Effector memory CD8-positive, alpha-beta T cell (primary cell): ENCODE measurements at places on chromosomes 11 and 22.
A peak's percentile ranks its signal among the peaks of the same experiment; 100 is the strongest.

- no peak for DNase-seq
Observed at GRCh38 chr11:74507582-74507981, 14.1 kb upstream of the LIPT2 start.

DNA sequence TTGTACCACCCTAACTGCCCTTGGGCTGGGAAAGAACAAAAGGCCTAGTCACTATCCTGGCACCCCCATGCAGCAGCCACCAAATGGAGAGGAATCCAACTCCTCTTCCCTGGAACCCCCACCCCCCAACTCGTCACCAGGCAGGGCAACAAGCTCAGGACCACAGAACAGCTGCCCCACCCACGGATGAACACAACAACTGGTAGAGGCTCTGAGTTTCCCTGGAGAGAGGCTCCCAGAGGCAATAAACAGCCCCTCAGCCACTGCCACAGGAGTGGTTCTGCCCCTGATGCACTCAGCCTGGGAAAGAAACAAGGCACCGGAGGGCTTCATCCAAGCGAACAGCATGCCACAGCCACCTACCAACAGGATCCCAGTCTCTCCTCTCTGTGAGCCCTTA, 778.4 kb upstream of the FAT3 start:
- no peak for DNase-seq

GRCh38 chr22:50014053-50014501, 1.5 kb upstream of the IL17REL start:
- DNase-seq = no peak

GRCh38 chr11:2149864-2150847, 10.9 kb downstream of the INS start:
- DNase-seq = no peak

GRCh38 chr22:23267226-23268043, 87.1 kb downstream of the BCR start:
- no peak for DNase-seq

DNA sequence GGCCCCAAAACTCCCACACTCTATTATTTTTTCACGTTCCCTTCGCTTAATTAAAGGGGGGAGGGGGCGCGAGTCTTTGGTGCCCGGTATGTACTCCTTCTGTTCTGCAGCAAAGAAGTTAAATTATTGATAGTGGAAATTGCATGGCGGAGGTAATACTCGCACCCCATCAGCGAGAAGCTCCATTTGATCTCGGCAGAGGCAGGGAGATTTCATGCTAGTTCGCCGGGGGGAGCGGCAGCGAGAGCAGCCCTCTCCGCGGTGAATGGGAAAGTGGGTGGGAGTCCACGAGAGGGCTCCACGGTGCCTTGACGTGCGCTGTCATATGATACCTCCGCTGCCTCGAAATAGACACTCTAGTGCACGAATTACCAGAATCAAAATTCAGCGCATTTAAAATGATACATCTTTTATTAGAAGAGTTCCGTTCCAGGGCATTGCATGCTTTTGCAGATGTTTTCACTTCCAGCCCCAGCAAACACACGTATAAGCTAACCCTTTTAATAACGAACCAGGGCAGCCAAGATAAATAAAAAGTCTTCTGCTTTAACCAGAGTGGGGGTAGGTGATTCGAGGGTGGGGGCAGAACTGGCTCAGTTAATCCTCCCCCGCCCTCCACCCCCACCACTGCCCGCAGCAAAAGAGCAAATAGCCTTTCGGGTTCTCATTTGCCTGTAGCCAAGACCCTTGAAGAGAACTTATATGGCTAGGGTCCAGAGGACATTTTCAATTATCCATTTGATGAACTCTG, 1.3 kb upstream of the BDNF start:
- no peak for DNase-seq

GRCh38 chr11:128789497-128790150, 77.5 kb downstream of the KCNJ1 start:
- DNase-seq = no peak

DNA sequence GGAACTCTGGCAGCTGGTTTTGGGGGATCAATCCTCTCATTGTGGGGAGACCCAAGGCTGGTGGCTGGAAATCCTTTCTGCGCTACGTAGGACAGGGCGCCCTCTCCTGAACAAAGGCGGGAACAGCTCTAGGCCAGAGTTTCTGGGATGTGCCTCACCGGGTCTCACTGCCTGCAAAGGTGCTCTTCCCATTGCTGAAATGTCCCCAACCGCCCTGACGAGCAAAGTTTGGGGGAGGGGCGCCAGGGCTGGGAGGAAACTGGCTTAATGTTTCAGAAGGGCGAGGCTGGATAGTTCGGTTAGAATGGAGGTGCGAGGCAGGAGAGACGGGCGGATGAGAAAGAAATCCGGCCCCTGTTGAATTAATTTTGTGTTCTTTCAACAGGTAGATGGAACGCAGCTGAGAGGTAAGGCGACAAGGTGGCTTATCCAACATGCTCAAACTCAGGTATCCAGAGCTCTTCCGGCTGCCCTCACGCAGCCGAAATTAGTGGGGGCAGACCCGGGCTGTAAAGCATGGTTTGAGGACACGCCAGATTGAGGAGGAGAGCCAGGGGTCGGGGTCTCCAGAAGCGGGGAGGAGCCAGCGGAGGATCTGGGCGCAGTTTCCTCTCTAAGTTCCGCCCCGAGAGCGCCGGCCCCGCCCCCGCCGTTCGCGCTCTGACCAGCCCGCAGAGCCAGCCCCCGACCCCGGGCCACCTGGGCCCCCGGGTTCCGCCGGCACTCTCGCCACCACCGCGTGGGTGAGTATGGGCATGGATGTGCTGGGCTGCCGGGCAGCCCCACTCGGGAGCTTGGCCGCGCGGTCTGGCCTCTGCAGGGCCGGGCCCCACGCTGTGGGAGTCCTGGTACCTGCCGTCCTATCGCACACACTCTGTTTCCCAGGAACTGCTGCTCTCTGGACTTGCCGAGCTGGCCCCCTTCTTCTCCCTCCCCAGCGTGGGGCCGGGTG, at the start of gene PGAP2:
PGAP2 (plus strand) TSS at position 652 of the 952 bp plus-strand sequence. CDS start 2,700 bp downstream, outside the sequence.
- peak; percentile 35 for DNase-seq

GRCh38 chr11:65251476-65251875, 10.3 kb upstream of the POLA2 start:
- DNase-seq = no peak

DNA sequence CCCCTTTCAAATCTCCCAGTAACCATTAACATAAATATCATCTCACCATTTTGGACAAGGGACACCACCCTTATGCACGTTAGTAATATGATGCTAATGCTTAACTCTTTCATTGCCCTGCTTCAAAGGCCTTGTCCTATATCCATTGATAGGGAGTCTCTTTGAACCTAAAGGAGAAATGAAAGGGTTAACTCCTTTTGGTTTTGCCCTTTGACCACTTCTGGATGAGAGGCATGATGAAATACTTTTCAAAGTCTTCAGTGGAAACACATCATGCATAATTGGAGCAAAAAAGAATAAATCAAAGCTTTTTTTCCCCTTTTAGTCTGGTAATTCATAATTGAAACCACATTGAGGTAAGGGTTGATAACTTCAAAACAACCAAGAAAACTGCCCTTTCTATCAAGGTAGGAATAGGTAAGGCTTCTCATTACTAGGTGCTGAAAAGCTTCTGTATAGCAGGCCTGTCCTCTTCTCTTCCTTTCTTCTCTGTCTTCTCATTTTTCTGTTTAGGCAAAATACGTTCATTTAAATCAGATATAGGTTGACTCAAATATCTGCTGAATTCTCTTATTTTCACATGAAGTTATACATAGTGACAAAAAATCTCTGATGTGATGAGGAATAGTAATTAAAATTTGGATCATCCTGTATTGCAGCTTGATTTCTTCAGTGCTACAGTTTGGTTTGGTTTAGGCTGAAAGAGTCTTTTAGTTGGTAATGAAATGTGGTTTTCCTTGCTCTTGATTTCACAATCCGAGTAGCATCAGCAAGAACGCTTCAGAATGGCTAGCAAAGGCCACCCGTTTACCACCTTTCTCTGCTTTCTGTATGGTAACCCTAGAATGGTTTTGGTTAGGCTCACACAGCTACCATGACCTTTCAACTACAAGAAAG, 94.8 kb downstream of the EXT2 start:
- no peak for DNase-seq

- DNase-seq = no peak
Observed at GRCh38 chr11:33387996-33388395, 130.8 kb downstream of the HIPK3 start.

- DNase-seq = no peak
Observed at GRCh38 chr11:100752371-100753171, 65.5 kb downstream of the ARHGAP42 start.

DNA sequence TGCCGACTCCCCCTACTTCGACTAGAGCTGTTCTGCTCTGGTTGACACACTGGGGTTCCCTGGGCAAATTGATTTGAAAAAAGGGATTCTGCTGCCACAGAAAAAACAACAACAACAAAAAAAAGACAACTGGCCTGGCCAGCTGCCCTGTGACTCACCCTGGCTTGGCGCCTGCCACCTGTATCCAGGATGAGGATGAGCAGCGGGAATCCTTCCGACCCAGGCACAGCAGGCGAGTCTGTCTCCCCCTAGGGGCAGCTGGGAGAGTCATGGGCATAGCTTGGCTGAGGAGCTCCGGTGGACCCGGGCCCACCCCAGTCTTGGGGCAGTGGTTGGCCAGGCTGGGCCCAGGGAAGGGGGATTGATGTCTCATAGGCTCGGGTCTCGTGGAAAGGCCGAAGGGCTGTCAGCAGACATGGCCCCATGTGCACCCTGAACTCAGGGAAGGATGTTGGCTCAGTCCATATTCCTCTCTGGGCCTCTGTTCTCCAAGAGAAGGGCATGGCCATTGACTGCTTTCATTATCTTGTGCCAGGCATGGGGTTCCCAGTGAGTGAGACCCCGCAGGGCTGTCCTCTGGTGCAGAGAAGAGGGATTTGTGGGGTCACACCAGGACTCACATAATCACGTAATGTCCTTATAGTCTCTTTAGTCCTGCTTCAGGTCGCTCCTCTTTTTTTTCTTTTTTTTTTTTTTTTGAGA, 10.4 kb upstream of the SUN2 start:
- DNase-seq = peak; percentile 33

DNA sequence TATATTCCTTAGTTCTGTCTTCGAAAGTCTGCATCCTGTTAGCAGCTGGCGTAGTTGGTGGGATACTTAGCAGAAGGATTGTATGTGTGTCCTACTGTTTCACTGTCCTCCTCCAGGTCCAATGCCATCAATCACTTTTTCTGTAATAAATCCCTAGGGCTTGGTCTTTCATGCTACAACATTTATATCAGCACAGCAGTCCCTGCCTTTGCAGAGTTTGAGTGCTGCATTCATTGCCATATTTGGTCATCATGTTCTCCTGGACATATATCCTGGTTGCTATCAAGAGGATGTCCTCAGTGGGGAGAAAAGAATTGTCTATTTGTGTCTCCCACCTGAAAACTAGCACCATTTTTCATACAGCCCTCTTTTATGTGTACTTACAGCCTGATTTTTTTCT, 67.0 kb downstream of the OR5AK2 start:
- no peak for DNase-seq

DNA sequence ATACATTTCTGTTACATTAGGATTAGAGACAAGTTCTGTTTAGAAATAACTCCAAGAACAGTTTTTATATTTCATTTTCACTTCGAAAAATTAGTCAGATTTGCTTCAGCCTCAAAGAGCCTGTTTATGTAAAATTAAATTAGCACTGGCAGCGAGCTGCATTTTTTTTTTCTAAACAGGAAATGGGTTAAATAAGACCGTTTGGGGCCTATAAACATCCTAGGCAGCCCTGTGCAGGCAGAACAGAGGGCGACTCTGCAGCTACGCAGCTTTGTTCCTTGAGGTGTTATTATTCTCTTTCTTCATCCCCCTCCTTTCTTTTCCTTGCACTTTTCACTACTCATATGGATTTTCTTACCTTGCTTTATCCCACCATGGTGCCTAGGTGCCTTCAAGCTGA, 48.7 kb downstream of the CWC15 start:
- DNase-seq = peak; percentile 22

- no peak for DNase-seq
Observed at GRCh38 chr11:11424688-11425087, 71.6 kb upstream of the CSNK2A3 start.

GRCh38 chr11:111370902-111371578, 8.0 kb downstream of the POU2AF1 start:
- no peak for DNase-seq

GRCh38 chr11:2093575-2094353, 45.4 kb downstream of the IGF2 start:
- DNase-seq = no peak

GRCh38 chr11:92794783-92795182, 174.7 kb upstream of the MTNR1B start:
- no peak for DNase-seq

GRCh38 chr11:130427581-130428315, 661 bp downstream of the ADAMTS8 start:
- DNase-seq = no peak

DNA sequence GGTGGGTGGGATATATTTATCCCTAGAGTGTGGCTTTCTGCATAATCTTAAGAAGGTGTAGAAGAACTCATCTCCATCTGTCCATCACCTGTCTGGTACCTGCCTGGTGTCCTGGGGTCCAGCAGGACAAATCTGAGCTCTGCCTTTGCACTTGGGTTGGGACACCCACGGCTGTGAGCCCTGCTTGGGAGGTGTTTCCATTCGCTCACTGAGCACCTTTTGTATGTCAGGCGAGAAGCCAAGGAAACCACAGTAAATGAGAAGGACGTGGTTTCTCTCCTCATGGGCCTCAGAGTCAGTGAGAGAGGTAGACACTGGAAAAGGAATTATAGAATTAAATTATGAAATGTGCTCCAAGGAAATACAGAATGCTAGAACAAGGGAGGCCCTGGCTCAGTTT, 555.9 kb downstream of the MIAT start:
- no peak for DNase-seq

GRCh38 chr22:42912059-42912458, 55.0 kb upstream of the ARFGAP3 start:
- no peak for DNase-seq

DNA sequence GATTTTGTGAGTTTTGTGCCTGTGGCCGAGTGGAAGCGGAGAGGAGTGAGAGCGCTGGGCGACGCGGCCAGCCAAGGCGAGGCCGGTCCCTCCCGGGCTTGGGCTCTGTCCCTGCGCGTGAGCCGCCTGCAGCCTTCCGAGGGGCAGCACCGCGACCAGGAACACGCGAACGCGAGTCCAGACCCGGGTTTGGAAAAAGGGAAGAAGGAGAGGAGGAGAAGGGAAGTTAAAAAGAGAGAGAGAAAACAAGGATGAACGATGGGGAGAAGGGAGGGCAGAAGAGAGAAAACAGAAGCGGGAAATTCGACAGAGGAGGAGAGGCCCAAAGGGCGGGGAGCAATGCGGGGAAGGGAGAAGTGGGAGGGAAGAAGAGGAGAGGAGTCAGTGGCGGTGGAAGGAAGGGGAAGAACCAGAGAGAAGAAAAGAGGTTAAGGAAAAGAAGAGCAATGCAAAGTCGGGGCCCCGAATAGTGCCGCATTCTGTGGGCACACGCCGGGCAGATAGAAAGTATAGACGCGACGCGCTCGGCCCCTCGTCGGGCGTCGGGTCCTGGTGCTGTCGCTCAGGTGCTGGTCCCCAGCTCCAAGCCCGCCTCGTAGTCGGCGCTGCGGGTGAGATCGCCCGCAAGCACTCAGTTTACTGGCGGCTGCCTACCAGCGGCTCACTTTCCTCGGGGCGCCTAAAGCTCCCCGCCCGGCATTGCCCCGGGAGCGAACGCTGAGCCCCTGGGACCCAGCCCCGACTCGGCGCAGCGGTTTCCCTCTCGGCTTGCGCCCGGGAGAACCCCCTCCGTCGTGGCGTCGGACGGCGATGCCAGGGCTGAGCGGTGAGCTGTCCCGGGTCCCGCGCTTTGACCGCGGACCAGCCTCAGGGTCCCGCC, 2.8 kb upstream of the BARX2 start:
- no peak for DNase-seq

GRCh38 chr11:62555464-62556107, 9.0 kb upstream of the AHNAK start:
- peak; percentile 71 for DNase-seq
